ENCODE measurements at places on chromosomes 13 and 19.

DNA sequence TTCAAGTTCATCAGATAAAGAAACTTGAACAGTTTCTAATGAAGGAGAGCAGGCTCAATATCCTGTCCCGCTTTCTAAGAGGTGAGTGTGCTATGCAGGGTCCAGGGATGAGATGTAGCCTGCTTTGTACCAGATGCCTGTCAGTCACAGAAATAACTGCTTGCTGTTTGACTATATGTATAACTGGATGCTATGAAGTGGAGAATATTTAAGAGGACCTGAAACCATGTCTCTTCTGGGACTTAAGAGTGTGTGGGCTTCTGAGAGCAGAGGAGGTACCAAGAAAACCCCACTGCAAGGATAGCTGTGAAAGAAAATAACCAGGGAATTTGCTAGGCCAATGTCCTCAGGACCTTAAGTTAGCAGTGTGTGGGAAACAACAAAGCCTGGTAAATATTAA is 246.3 kb upstream of the RFC3 start:
- no peak for DNase-seq

DNA sequence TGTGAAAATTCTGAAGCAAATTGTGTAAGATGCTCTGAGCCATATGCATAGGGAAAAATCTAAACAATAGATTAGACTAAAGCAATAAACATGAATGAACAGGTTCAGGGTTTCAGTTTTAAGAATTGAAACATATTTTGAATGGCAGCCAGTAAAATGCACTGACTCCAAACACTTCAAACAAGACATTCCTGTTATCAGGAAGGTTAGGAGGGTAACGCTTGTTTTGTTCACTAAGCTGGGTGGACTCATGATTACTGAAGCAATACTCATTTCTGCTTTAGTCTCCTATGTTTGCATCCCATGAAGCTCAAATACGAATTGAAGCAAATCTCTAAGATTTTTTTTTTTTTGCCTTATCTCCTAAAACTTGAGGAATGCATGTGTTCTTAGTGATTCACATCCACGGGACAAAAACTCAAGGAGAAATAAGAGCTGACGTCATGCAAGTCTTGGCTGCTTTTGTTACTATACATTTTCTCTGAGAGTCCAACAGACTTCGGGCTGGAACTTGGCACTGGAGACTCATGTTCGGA is 29.1 kb upstream of the IGFL4 start:
- peak; percentile 79 for DNase-seq

- no peak for DNase-seq
Observed at GRCh38 chr13:37729876-37730275, 131.3 kb upstream of the POSTN start.

DNA sequence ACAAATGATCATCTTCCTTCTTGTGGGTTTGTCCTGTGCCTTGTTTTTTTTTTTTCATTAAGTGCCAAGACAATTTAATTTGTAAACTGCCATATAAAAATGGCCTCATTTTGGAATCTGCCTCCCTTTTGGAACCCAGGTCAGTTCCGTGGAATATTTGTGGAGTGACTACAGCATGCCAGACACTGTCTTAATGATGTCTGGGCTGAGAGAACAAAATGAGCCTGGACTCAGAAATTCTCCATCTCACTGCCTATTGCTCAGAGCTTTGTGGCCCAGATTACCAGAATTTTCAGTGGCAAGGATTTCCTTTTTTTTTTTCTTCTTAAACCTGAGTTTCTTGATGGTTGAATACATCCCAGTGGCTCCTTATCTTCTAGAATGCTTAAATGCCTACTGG is 340.6 kb downstream of the ENOX1 start:
- DNase-seq: no peak

- peak; percentile 53 for DNase-seq
Observed at GRCh38 chr19:1591421-1592023, 1.1 kb downstream of the MBD3 start.
